ENCODE measurements at places on chromosomes 7 and 10.

DNA sequence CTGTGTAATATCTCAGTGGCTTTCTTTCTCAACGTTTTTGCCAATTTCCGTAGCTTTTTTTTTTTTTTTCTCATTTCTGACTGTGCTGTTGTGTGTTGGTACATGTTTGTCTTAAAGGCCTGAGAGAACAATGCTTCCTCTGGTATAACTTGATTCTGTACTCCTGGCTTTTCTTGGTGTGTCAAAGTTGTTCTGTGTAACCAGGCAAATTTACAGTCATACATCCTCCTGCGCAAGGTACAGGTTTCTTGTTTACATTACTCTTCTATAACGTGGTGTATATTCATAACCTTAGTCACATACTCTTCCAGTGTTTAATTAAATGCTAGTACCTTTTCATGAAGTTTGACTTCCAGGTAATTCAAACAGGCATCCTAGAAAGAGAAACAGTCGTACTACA, 8.3 kb upstream of the ARHGAP12 start:
- DNase-seq, result no peak

GRCh38 chr7:155980841-155981240, 168.6 kb upstream of the SHH start:
- no peak for DNase-seq

DNA sequence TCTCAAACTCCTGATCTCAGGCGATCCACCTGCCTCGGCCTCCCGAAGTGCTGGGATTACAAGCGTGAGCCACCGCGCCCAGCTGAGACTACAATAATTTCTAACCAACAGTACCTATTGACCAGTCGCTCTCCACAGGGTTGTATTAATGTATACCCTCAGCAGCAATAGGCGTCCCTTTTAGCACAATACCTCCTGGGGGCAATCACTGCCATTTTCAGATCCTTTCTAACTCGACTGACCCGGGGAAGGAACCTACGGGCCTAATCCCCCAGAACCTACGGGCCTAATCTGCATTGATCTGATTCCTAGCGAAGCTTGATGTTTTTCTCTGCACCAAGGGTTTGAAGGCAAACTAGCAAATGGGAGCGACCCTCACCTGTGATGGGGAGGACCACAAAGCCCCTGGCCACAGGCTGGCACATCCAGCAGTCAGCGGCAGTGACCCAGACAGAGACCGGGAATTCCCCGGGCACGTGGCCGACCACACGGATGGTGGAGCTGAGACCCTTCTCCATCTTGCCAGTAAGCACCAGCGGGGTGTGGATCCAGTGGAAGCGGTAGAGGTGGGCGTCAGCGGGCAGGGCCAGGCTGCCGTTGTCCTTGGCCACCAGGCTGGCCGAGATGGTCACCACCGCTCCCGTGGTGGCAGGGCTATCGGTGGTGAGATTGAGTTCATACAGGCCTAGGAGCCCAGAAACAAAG, 6.9 kb downstream of the TMEM130 start:
- DNase-seq, result no peak

- peak; percentile 35 for DNase-seq
These were observed 30.7 kb downstream of the COA1 start for GRCh38 chr7:43698460-43699255.

- DNase-seq, result peak; percentile 67
These were observed 74.5 kb upstream of the SEMA3D start for GRCh38 chr7:85261336-85261735.

DNA sequence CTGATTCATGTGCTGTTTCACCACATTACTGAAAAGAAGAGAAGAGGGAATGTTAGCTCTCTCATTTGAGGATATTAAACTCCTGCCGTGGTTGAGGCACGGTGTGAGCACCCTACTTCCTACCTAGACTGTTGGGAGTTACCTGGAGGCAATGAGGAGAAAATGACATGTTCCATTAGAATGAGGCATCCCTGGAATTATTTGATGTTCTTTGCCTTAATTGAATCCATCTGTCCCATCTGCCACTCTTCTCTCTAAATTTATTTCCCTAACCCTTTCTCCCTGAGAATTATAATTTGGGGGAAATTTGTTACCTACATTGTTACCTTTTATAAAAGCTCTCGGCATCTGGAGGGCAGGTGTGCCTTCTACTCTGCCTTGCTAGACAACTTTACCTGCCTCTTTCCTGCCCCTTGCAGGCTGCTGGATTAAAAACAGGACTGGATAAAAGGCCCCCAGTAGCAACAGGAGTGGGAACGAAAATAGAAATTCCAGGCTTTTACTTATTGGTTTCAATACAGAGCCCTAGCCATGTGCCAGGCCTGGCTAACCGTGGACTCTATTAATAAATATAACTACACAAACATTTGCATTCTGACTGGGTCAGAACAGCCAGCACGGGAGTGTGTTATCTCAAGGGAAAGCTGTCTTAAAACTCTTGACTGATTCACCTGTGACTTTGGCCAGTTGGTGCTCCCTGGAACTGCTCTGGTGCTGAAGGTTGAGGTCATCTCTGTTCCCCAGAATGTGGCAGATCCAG, 4.4 kb upstream of the ATXN7L1 start:
- DNase-seq, result no peak

DNA sequence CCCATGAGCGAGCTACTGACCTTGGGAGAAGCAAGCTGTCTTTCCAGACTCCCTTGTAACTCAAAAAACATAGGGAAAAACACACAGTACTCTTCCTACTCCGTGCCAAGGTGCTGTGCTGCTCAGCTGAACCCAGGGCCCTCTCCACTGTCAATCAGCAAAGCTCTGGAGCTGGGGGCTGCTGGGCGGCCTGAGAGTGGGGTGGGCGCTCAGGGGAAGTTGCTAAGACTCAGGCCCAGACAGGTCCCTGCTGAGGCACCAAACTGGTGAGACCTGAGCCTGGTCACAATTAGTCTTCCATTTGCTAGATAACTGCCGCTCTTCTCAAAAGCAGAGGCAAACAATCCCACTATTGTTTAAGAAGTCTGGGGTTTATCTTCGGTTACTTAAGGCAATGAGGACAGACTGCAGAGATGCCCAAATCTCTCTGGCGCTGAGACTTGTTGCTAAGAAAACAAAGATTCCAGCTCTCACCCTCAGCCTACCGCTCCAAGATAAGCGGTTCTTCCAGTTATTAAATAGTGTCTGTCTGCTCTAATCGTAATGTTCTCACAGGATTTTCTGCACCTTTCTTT, 22.0 kb downstream of the STEAP1B start:
- DNase-seq, result no peak

- DNase-seq, result no peak
These were observed 73.8 kb downstream of the TET1 start for GRCh38 chr10:68633816-68634466.

GRCh38 chr7:66198469-66198868, 6.7 kb upstream of the TPST1 start:
- DNase-seq, result no peak

Measured in fibroblast of upper back skin (primary cell).